Tibial nerve (tissue), 4 donors: ENCODE measurements at places on chromosomes 6 and 20. TPM values are rescaled to one million over a fixed set of nuclear protein-coding genes. Genes with fewer than 3 reads are reported as not detected.
A peak's percentile ranks its signal among the peaks of the same experiment; 100 is the strongest.

GRCh38 chr6:36865835-36866234 is 8.8 kb downstream of the PPIL1 start:
- DNase-seq: no peak

DNA sequence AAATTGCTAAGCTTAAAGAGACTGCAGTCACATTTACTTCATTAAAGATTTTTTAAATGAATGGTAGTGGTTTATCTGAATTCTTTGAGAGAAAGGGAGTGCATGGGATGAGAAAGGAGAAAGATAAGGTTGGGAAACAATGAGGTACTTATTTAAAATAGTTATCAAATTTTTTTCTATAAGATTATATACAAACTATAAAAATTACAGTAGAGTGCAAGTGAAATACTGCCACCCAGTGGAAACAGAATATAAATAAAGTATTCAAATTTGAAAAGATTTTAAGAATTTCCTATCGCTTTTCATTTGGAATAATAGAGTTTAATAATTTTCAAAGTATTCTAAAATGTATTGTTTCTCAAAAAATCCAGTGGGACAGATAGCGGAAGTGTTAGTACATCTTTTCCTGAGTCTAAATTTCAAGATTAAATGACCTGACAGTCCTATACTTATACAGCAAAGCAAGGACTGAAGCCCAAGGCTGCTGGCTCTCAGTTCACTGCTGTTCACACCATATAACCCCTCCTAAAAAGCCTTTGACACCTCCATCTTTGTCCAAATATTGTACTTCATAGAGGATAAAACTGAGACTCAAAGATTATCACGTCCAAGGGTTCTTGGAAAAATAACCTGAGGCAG is 31.1 kb downstream of the EPM2A start:
- DNase-seq: no peak

- no peak for DNase-seq
Observed at GRCh38 chr6:30897882-30898281, 10.1 kb upstream of the GTF2H4 start.

GRCh38 chr20:4820806-4821518 is 99.3 kb downstream of the PRND start:
- peak; percentile 35 for DNase-seq

GRCh38 chr6:125728739-125729138 is 20.7 kb upstream of the HEY2 start:
- no peak for DNase-seq

DNA sequence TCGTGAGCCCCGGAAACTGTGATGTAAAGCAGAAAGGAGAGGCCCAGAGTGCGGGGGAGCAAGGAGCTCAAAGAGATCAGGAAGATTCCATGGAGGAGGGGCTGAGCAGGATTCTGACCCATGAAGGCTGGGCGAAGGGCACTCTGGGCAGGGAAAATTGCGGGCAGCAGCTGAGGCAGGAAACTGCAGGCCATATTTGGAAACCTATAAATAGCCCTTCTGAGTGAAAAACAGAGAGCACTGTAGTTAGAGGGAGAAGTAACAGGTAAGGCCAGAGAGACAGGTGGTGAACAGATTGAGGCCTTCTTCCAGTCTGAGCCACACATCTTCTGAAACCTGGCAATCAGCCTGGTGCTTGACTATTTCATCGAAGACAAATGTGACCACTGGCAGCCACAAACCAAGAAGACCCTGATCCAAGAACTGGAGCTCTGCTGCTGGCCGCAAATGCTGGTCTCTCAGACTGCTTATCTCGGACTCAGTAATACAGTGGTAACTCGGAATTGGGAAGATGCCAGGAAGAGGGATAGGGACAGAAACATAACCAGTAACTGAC is 14.1 kb upstream of the BEND3 start:
- no peak for DNase-seq

The TFAP2D gene
- not detected for total RNA-seq

DNA sequence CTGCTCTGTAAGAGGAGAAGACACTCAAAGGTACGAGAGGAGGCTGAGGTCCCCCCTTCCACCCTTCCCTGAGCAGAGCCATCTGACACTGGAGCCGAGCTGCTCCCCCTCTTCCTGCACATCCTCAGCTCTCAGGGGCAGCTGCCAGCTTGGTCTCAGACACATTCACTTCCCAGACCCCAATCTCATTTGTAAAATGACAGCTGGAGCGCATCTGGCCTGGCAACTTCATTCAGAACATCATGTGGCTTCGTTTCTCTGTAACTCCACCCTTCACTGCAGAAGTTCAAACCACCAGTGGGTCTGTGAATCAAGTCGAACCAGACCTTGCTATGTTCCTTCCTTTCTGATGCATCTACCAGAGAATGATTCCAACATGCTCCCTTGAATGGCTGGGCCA is 145.6 kb upstream of the CDH4 start:
- no peak for DNase-seq

The SEMG1 gene
- not detected for total RNA-seq

The BPIFB2 gene
- total RNA-seq: not detected

The SYTL3 gene
- total RNA-seq: 4.1 TPM

The CYB5R4 gene
- total RNA-seq: 11.7 TPM

The MED23 gene
- total RNA-seq: 36.5 TPM

DNA sequence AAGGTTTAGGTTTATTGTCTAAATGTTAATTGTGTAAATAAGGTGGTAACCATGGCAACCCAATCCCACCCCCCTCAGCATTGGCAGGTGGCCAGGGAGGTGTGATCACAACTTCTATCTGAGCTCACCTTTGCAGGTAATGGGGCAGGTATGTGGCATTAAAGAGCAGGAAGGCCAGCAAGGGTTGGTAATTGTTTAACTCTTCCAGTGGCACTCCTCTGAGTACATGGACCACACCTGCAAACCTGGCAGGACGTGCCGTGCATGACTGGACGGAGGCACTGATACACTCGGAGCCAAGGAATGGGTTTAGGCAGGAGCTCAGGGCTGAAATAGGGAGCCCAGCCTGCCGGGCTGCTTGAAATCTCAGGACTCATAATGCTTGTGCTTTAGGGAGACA is 107.0 kb upstream of the BMP2 start:
- no peak for DNase-seq
